Nasal cavity respiratory epithelium epithelial cell of viscerocranial mucosa (primary cell): ENCODE measurements at places on chromosomes 3 and 15. TPM values are rescaled to one million over a fixed set of nuclear protein-coding genes. Genes with fewer than 3 reads are reported as not detected.

The CALML4 gene
- total RNA-seq = 3.8 and 8.2 TPM in 2 replicates

The DHX36 gene
- 40.0 and 77.5 TPM in 2 replicates for total RNA-seq

The GRK7 gene
- 0.07 TPM in 1 of 2 replicates, not detected in the other for total RNA-seq

The SCAP gene
- 63.9 and 123 TPM in 2 replicates for total RNA-seq

The AQR gene
- total RNA-seq = 17.1 and 26.3 TPM in 2 replicates

The NPAP1 gene
- under 0.01 TPM in 1 of 2 replicates, not detected in the other for total RNA-seq

The GPR149 gene
- total RNA-seq = not detected in 2 replicates

The PARP15 gene
- total RNA-seq = under 0.01 and 0.21 TPM in 2 replicates

The ECE2 gene
- total RNA-seq = not detected in 2 replicates

The CD200R1 gene
- total RNA-seq = under 0.01 and 0.07 TPM in 2 replicates

The SPATA12 gene
- total RNA-seq = not detected in 2 replicates

The ERICH6 gene
- total RNA-seq = not detected in 2 replicates

The CLCN2 gene
- total RNA-seq = 2.1 and 4.8 TPM in 2 replicates

The PLCB2 gene
- 0.14 TPM in 1 of 2 replicates, not detected in the other for total RNA-seq

The H1-8 gene
- total RNA-seq = not detected in 2 replicates
